NCI-H1694 treated with DMSO at 0.1 percent for 48 hours (cell line): ENCODE measurements at places on chromosomes 4 and X.

- DNase-seq: peak; percentile 40
Measured at GRCh38 chr4:7462509-7462971, 27.8 kb upstream of the PSAPL1 start.

GRCh38 chrX:24133312-24133711 is 16.2 kb upstream of the ZFX start:
- no peak for DNase-seq

- peak; percentile 66 for DNase-seq
Measured at GRCh38 chr4:113761620-113762185, at the start of gene CAMK2D. CAMK2D (minus strand) TSS chr4:113761738; CDS start chr4:113761068, 670 bp downstream.

GRCh38 chr4:2126309-2127043 is 67.3 kb downstream of the NAT8L start:
- no peak for DNase-seq

GRCh38 chrX:123361371-123361770 is 177.3 kb downstream of the GRIA3 start:
- no peak for DNase-seq

DNA sequence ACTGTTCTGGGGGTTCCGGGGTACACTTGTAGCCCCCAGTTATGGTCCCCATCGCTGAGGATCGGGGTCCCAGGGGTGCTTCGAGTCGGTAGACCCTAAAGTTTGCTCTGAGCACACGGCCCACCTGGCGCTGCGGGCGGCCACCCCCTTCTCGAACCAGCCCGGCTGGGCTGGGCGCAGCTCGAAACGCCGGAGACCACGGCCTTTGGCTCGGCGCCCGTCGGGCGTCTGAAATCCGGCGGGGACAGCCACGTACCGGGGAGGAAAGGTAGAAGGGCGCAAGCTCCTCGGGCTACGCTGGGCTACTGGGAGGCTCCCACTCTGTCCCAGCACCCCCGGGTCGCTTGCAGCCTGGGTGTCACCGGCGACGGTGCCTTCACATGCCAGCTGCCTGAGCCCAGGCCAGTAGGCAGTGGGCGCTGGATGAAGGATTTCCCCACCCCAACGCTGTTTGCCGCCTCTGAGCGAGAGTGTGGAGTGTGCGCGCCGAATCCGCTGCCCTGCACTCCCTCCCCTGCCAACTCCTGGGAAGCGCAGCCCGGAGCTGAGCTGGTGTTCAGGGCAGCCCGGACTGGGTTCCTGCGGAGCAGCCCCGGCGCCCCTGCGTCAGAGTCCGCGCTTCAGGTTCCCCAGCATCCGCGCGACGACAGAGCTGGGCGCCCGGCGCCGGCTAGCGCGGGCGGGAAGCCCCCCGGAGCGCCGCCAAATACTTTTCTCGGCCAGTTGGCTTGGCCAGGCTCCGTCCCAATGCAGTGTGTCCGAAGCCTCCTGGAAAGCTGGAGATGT is 637 bp downstream of the MAMLD1 start:
- DNase-seq: peak; percentile 22

GRCh38 chr4:54913751-54914526 is 211.5 kb downstream of the KDR start:
- DNase-seq: no peak

- DNase-seq: no peak
Measured at GRCh38 chr4:91282217-91282616, 1021.5 kb upstream of the GRID2 start.

GRCh38 chr4:105145903-105146275 is 787 bp upstream of the TET2 start:
- DNase-seq: no peak

DNA sequence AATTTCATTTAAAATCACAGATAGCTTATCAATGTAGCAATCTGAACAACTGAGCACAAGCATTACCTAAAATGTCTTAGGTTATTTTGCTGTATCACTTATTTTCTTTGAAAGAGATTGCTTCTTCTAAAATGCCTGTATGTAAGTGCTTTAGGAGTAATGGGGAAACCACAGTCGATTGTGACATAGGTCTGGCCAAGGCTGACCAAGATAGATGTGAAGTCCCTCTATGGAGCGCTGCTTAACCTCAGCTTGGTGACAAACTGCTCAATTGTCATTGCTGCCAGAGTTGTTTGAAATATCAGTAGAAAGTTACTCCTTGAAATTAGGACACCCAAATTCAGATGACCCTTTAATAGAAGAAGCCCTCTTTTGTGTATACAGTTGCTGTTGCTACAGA is 401.9 kb upstream of the NDST4 start:
- no peak for DNase-seq

DNA sequence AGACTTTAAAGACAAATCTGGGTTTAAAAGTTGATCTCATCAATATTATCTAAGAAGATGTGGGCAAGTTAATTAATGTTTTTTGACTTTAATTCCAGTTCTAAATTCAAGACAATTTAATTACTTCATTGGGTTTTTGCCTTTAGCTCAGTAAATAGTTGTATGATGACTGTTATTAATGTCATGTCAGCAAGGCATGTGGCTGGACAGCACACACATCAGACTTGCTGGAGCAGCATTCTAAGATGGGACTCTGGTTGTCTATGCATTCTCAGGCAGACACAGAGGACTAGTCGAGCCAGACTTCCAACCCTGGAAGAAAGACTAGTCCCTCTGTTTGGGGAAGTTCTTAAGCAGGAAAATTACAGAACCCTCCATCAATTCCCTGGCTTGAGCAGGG is 180.7 kb upstream of the GK2 start:
- no peak for DNase-seq

DNA sequence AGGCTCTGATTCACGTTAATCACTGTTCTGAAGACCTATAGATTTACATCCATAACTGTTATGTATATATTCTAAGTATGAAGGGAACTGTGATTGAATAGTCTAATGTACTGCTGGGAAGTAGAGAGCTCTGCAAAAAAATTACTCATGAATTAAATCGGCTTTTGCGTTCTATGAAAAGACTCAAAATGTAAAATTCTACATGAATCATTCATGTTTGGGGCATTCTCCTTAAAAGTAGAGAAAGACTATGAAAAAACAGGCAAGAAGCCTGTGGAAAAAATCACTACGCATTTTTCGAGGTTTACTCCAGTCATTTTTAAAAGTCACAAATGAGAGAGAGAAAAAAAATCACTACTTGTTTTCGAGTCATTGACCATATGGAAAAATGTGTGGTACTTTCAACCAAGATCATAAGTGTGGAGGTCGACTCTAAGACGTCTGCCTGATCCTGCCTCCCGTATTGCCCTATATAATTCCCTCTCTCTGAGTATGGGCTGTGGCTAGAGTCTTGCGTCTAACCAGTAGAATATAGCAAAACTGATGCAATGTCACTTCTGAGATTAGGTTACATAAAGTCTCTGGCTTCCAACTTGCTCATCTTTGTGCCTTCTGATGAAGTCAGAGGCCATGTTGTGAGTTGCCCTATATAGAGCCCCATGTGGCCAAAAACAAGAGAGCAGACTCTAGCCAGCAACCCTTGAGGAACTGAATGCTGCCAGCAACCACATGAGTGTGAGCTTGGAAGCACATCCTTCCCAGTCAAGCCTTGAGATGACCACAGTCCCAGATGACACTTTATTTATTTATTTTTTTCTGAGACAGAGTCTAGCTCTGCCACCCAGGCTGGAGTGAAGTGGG is 32.1 kb upstream of the VEGFD start:
- DNase-seq: no peak

GRCh38 chr4:104826171-104826570 is 320.5 kb upstream of the TET2 start:
- no peak for DNase-seq

GRCh38 chrX:155959018-155959587 is 38.4 kb upstream of the IL9R start:
- no peak for DNase-seq

GRCh38 chr4:81698538-81699296 is 227.0 kb upstream of the RASGEF1B start:
- DNase-seq: no peak
